ENCODE measurements at places on chromosomes 1 and 21.
A peak's percentile ranks its signal among the peaks of the same experiment; 100 is the strongest.

DNA sequence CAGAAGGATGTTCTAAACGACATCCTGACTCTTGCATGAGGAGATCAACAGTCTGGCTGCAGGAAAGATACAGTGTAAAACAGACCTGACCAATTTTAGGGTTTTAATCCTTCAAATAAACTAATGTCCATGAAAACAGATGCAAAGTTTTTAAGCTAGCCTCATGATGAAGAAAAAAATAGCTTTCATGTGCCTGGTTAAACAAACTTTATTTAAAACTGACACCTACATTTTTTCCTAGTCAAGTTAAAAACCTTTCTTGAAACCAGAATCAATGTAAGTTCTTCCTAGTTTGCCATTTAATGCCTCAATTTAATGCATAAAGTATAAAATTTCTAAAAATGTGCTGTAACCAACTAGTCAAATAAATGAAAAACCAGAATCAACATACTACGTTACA is 2.9 kb downstream of the WDR26 start:
- DNase-seq, result no peak

DNA sequence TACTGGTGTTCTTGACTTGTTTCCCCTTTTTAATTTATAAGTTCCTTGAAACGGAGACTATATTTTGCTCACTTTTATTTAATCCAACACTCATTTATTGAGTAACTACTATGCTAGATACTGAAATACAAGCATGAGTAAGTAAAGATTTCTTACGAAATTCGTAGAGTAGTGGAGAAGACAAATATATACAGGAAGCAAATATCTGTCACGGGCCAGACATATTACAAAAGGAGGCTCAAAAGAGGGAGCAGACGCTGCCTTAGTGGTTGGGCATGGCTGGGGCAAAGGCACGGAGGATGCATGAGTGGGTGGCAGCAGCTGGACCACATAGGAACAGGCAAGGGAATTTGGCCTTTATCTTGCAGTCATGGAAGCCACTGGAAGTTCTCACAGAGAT is 6.8 kb downstream of the NCF2 start:
- no peak for DNase-seq

- no peak for DNase-seq
Measured at GRCh38 chr1:157659576-157660247, 40.9 kb downstream of the FCRL3 start.

DNA sequence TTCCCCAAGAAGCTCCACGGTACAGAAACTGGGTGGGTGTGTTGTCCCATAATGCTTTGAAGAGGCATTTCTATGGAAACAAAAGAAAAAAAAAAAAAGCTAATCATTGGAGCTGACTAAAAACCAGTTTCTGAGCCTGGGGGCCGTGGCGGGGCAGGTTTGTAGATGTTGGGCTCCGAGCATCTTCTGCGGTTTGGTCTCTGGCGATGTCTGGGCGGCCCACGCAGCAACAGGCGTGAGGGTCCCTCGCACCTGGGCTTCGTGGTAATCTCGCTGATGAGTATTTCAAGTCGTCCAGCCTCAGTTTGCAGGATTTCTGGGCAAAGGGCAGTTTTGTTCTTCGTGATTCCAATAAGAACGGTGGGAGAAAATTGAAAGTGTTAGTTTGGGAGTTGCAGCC is 6.8 kb downstream of the TP73 start:
- no peak for DNase-seq

GRCh38 chr21:43355266-43355924 is 71.5 kb downstream of the SIK1 start:
- DNase-seq, result no peak

DNA sequence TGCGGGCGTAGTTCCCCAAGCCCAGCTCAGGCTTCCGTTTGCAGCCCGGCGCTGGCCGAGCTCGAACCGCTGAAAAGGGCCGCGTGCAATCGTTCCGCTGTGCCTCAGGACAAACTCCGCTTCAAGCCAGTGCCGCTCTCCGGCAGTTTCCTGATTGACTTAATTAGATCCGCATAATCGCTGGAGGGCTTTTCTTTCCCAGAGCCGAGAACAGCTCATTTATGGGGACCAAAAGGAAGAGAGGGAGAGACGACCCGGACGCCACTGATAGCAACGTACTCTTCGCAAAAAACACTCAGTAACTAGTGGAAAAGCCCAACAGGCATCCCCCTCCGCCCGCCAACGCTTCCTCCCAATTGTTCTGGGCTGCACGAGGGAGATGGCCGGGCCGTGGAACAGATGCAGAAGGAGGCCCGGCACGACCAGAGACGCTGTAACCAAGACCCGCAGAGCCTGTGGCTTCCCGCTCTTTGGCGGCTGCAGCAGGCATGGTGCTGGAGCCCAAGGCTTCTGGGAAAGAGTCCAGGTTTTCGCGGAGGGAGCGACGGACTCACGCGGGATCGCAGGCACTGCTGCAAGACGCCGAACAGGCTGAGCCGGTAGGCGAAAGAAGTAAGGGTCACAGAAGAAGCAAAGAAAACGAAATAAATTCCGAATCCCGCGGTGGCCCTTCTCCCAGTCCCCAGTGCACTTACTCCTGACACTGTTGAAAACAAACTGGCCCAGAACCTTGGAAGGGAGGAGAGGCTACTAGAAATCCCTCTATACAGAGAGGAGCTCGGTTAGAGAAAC is 3.6 kb upstream of the FOXD2 start:
- DNase-seq, result peak; percentile 75

- peak; percentile 4 for DNase-seq
Measured at GRCh38 chr1:187928288-187928687, 1099.5 kb downstream of the PLA2G4A start.

GRCh38 chr1:246068619-246069509 is 438.2 kb downstream of the SMYD3 start:
- DNase-seq, result no peak

- peak; percentile 16 for DNase-seq
Measured at GRCh38 chr1:248243204-248243603, 12.0 kb downstream of the OR2M4 start.

DNA sequence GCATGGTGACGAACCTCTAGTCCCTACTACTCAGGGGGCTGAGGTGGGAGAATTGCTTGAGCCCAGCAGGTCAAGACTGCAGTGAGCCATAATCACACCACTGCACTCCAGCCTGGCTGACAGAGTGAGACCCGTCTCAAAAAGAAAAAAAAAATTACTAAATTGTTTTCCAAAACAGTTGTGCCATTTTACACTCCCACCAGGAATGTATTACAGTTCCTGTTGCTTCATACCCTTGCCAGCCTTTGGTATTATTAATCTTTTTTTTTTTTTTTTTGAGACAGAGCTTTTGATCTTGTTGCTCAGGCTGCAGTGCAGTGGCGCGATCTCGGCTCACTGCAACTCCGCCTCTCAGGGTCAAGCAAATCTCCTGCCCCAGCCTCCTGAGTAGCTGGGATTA is 55.9 kb downstream of the RPS6KA1 start:
- DNase-seq, result no peak

GRCh38 chr1:22508329-22508728 is 55.0 kb upstream of the EPHA8 start:
- no peak for DNase-seq

GRCh38 chr1:59672851-59673572 is 141.7 kb upstream of the HOOK1 start:
- peak; percentile 83 for DNase-seq

- DNase-seq, result no peak
Measured at GRCh38 chr1:14555091-14555490, 43.4 kb upstream of the KAZN start.

GRCh38 chr1:200028586-200029034 is 1.1 kb downstream of the NR5A2 start:
- DNase-seq, result no peak

DNA sequence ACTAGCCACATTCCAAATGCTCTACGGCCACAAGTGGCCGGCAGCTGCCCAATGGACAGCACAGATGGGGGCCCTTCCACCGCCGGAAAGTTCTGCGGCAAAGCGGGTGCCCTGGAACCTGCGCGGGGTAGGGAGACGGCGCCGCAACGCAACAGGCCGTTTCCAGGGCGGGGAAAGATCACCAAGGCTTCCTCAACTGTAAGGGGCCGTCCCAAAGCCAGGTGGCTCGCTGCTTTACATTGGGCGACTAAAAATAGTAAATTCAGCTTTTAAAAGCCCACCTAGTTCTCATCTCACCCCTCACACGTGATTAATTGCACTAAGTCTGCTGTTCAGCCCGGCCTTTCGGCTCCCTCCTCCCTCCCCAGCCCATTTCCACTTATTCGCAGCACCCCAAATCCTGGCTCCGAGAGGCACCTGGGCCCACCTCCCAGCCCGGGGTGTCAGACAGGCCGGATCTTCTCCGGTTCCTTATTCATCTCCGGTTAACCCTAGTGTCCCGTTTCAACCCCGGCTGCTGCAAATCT is 643 bp downstream of the CFAP298 start:
- DNase-seq, result peak; percentile 14

DNA sequence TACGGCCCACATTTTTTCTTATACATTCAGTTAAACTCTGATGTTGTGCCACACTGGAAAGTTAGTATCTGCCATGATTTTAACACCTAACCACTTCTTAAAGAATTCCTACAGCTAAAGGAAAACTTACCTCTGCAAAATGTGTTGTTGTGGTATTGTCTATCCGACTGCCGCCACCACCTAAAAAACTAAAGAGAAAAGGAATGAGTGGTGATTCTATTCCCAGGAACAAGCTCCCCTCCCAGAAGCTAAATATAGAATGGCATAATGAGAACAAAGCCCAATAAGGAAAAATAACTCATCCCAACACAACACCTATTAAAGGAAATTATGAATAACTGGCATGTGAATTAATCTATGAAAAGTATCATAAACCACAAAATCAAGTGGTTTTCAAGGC is 39.5 kb downstream of the RNF115 start:
- no peak for DNase-seq

GRCh38 chr1:197807739-197808453 is 32.6 kb upstream of the DENND1B start:
- no peak for DNase-seq

DNA sequence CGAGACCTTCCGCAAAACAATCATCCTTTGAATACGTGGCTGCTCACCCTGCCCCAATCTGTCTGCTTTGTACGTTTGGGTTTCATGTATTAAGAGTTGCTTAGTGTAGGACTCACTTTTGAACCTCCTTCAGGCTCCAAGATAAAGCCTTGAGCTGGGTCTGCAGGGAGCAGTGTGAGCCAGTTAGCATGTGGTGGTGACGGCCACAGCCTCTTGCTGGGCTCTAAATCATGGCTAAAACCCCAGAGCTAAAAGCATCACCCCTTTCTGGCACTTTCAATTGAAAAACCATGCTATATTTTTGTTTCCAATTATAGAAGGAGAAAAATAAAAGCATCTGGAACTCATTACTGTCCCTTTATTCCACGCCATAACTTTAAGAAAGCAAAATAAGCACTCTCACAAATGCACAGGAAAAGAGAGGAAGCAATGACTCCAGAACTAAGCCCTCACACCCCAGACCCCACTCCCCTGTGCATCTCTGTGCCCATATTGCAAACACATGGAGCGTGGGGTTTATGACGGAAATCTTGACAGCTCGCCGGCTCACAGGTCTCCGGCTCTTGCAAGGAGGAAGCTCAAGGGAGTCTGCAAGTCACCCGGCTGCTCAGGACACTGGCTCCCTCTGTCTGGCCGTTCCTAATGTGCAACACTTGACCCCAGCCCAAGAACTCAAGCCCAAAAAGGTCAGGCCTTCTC is 135.5 kb downstream of the MIS18A start:
- peak; percentile 68 for DNase-seq

DNA sequence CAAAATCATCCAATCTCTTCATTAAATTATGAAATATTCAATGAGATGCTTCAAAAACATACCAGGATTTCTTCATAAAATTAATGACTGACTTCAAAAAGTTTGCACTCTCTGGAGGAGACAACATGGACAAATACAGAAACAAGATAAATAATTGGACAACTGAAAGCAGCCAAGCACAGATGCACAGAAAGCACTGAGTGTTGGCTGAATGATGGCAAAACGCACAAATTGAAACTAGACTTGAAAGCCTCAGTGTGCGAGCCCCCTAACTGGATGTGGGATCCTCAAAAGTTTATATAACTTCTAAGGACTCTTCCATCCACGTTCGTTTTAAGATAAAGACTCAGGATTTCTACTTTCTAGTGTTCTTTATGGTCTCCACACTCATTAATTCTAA is 27.9 kb downstream of the RGS18 start:
- DNase-seq, result no peak

GRCh38 chr1:167128261-167129227 is 34.7 kb downstream of the STYXL2 start:
- DNase-seq, result no peak

DNA sequence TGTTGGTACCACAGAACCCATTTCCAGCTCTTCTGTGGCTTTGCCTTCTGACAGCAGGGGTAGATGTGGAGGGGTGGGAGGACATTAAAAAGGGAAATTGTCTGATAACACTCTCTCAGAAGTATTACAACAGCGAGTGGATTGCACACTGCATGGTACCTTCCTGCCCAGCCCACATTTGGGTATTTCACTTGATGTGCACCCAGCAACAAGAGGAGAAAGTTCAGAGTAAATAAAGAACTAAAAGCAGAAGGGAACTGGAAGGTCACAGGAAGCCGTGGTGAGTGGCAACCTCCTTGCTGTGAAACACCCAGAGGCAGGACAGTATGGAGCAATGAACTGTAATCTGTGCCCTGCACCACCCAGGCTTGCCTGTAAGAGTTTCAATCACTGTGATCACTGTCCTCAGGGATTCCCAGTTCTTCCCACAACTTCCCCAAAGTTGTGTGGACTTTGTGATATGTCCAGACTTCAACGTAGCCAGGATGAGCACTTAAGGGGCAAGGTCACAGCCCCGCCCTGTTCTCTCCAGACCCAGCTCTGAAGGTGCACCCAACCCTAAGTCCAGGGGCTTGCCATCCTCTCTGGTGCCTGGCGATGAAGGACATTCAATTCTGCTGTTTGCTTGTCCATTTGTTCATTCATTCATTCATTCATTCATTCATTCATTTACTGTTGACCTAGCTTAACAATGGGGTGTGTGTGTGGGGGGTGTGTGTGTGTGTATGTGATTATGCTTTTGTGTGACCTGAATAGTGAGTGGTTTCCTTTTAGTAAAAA is 18.7 kb upstream of the F5 start:
- DNase-seq, result no peak

DNA sequence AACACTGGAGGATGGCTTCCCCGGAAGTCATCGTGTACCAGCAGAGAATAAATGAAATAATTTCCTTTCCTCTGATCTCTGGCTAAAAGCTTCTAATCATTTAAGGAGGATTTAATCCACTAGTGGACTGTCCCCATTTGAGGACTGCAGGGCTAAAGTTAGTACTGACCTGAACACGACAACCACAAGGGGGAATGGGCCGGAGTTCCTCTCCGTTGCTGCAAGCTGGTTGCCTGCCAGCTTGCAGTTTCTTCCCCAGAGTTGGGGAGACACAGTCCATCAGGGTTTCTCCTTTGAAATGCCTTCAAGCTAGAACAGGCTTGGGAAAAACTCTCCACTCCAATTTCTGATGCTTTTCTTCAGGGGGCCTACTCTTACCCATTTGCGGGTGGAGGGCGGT is 35.5 kb upstream of the NPL start:
- DNase-seq, result no peak

DNA sequence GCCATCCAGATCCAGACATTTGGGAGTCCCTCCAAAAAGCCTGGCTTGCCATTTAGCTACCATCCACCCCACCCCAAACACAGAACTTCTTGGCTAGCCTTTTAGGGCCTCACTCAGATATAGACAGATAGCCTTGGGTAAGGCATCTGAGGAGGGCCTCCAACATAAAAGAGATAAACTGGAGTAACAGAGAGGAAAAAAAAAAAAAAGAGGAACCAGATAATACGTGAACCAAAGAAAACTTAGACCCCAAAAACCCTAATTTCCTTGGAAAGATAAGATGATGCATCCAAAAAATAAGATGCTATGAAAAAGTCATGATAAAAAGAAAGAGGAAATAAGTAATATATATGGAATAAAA is 19.8 kb upstream of the LSS start:
- DNase-seq, result no peak
